ENCODE measurements at places on chromosomes 7 and 10.

DNA sequence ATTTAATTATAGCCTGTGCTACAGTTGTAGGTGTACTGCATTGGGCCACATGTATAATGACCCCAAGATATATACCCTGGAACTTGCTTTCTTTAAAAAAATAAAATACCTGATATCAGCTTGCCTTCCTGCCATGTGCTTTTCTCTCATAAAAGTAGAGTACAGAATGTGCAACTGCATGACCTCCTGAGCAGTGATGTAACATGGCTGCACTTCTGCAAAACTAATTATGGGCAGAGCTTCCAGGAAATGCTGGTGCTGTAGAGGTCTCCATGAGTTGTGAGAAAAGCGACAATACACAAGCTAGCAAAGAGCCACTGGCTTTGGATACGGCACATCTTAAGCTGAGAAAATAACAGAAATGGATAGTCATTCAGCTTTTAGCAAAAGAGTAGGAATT lies 6.5 kb upstream of the ERLIN1 start:
- no peak for DNase-seq

DNA sequence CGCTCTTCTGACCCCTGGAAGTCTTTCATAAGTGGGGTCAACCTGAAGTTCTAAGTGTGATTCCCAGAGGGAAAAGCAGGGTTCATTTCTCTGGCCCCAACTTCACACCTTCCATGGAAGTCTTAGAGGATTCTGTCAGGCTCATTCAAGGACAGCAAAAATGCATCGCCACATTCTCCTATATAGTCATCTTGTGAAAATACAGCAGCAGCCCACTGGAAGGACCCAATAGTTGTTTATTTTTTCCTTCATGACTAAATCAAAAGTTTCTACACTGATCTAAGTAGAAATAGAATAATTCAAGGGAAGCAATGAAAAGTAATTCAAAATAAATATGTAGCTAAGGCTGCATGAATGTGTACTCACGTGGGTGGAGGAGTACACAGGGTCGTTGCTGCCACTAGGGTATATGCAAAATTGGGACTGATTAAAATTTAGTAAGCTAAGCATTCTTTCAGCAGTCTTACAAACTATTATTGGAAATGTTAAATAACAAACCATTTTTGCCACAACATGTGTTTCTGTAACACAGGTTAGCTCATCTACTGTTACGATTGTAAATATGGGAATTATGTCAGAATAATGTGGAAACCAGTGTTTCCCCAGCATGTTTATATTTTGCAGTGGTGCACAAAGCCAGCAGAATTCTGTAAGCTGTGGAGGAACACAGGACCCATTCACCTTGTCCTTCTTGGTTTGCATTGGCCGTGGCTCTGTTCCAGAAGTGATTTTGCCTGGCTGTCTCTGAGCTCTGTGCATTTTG lies 33.5 kb downstream of the EEPD1 start:
- DNase-seq = no peak

- DNase-seq = peak; percentile 23
These were observed 40.0 kb upstream of the SORBS1 start for GRCh38 chr10:95601116-95601719.

DNA sequence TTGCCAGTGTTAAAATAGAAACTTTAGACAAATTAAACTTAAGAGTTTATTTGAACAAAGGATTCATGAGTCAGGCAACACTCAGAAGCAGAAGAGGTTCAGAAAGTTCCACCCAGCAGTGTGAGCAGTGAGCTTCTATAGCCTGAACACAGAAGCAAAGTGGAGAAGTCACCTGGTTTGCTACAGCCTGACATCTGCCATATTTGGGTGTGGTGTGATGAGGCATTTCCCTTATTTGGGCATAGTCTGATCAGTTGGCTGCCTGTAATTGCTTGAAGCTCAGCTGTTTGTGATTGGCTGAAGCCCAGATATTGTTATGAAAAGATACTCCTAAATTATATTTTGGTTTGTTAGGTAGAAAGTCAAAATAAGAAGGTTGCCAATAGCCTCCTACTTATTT lies 39.1 kb downstream of the VWC2 start:
- DNase-seq = no peak

DNA sequence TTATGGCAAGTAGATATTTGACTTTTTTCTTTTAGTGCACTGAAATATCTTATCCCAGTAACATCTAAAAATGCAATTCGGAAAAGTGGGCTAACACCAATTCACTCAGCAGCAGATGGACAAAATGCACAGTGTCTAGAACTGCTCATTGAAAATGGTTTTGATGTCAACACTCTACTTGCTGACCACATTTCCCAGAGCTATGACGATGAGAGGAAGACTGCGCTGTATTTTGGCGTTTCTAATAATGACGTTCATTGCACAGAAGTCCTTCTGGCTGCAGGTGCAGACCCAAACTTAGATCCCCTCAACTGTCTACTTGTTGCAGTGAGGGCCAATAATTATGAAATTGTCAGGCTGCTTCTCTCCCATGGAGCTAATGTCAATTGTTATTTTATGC lies 26.8 kb upstream of the LMOD2 start:
- no peak for DNase-seq

GRCh38 chr7:29131678-29132077 lies 14.7 kb downstream of the CPVL start:
- no peak for DNase-seq

GRCh38 chr10:64708884-64709681 lies 1187.9 kb downstream of the REEP3 start:
- DNase-seq = no peak

- DNase-seq = no peak
These were observed 12.1 kb downstream of the KCNH2 start for GRCh38 chr7:150966002-150966401.

GRCh38 chr10:32227802-32228201 lies 119.2 kb downstream of the EPC1 start:
- DNase-seq = no peak

GRCh38 chr10:97805949-97806348 lies 34.1 kb upstream of the SFRP5 start:
- DNase-seq = no peak

DNA sequence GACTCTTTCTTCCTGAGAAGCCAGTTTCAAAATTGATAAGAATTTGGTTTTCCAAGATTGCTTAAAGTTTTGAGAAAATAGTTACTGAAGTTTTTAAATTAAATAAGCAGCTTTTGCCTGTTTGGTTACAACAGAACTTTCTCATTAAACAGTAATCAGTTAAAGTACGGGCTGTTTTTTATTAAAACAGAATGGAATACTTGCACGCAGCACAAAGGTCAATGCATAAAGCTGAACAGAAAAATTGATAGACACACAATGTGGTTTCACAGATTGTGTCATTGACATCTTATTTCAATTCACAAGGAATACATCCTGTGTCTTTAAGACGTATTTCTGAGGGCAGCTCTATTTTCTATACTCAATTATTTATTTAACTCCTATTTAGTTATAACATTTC lies 192.2 kb downstream of the PRKG1 start:
- DNase-seq = no peak
